ENCODE measurements at places on chromosomes 1 and 21. TPM values are rescaled to one million over a fixed set of nuclear protein-coding genes. Genes with fewer than 3 reads are reported as not detected.

- no peak for DNase-seq
Observed at GRCh38 chr1:208681878-208682663, 437.9 kb upstream of the PLXNA2 start.

- peak; percentile 76 for DNase-seq
Observed at GRCh38 chr1:58874757-58875755, 91.2 kb upstream of the JUN start.

DNA sequence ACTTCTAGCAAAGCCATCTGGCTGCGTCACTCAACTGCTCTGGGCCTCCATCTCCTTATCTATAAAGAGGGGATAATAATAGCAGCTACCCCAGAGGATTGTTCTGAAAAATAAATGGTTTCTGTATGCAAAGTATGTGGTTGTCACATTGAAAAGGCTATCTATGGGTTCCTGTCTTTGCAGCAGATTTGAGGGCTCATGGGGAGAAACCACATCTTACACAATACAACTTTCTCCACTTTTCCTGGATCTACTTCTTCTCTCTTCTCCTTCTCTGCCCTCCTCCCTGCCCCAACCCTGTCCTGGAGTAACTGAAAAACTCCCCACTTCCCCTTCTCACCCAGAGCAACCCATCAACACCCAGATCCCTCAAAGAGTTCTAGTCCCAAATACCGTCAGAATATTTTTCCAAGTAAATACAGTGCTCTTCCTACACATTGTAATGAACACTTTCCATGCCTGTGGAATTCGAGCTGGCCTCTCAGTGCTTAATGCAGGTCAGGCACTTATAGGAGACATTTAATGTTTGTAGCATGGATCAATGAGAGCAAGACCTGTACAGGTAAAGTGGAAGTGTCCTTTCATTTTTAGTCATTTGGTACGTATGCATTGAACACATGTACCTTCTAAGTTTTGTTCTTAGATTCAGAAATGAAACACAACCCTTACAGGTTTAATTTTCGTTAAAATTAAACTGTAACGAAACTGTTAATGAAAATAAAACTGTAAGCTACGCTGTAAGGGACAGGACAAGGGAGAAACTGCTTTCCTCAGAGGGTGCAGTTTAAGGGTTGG, 131.9 kb downstream of the AK5 start:
- no peak for DNase-seq

Gene METTL18
- 3.4 TPM for total RNA-seq

DNA sequence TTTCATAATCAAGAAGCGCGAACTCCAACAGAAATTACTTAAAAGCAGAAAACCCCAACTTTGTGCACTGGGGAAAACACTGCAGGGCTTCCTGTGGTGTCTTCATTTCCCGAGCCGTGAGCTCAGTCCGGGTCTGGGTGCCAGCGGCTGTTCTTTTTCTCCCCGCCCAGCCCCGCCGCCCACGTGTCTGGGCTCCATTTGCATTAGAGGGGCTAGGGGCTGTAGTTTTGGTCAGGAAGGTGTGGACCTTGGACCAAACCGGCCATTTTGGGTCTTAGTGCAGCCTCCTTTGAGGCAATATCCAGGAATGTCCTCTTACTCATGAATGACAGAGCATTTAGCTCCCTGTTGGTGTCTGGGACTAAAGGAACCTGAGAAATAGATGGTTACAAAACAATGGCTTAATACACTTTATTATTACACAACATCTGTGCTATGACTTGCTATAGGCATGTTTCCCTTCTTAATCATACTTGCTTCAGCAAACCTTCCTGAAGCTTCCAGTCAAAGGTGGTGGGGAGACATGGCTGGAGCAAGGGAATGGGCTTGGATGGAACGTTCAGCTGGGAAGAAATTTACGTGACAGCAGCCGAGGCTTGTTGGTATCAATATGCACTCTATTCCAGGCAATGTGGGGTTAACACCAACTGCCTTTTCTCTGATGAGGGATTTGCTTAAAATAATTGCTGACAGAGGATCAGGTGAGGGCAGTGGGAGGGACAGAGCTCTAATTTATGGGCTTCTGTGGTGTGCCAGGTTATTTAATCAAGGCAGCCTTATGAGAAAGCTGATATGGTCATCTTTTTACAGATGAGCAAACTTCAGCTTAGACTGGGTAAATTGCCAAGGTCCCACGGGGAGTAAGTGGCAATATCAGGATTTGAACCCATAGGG, 1.1 kb downstream of the AGTRAP start:
- peak; percentile 77 for DNase-seq

Gene CFHR5
- not detected for total RNA-seq

Measured in M059J (cell line).